ENCODE measurements at places on chromosomes 2 and 18.

GRCh38 chr2:193943406-193943960 is 1713.5 kb upstream of the SLC39A10 start:
- no peak for DNase-seq

- DNase-seq: no peak
Observed at GRCh38 chr2:107936433-107937359, 49.6 kb upstream of the SLC5A7 start.

GRCh38 chr2:145654746-145655145 is 1134.8 kb upstream of the ZEB2 start:
- peak; percentile 46 for DNase-seq

DNA sequence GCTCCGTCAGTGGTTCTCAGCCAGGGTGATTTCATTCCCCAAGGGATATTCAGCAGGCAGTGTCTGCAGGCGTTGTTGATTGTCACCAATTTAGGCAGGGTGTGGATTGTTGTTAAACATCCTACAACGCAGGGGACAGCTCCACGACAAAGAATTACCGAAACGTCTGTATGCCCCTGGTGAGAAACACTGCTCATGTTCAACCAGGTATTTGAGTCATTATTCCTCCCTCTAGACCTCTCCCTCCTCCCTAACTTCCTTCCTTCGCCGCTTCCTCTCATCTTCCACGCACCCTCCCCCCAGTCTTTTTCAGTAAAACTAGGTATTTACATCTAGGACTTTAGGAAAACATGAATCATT is 50.8 kb downstream of the NCK2 start:
- DNase-seq: no peak

Measured in astrocyte of the spinal cord (primary cell).